Kidney epithelial cell (primary cell): ENCODE measurements at places on chromosomes 5 and 9.

GRCh38 chr5:180825768-180826525, 23.3 kb upstream of the MGAT1 start:
- DNase-seq, result peak; percentile 79

GRCh38 chr9:115240676-115241075, 122.7 kb upstream of the TNC start:
- DNase-seq, result no peak

- no peak for DNase-seq
Measured at GRCh38 chr9:133873461-133873891, 118.6 kb downstream of the VAV2 start.

- DNase-seq, result no peak
Measured at GRCh38 chr5:107794741-107795140, 124.0 kb upstream of the EFNA5 start.

DNA sequence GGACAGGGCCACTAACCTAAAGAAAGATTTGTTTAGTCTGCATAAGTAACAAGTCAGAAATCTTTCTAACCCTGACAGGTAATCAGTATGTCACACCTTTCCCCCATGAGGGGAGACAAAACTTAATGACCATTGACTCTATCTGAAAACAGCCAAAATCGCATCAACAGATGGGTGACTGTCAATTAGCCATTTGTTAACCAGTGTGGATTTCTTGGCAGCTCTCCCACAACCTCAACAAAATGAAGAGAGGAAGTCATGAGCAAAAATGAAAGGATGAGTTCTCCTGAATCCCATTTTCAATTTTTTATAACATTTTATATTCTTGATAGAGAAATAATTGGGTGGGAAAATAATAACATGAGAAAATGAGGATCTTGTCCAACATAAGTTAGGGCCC, 84.6 kb upstream of the SNX2 start:
- DNase-seq, result no peak

DNA sequence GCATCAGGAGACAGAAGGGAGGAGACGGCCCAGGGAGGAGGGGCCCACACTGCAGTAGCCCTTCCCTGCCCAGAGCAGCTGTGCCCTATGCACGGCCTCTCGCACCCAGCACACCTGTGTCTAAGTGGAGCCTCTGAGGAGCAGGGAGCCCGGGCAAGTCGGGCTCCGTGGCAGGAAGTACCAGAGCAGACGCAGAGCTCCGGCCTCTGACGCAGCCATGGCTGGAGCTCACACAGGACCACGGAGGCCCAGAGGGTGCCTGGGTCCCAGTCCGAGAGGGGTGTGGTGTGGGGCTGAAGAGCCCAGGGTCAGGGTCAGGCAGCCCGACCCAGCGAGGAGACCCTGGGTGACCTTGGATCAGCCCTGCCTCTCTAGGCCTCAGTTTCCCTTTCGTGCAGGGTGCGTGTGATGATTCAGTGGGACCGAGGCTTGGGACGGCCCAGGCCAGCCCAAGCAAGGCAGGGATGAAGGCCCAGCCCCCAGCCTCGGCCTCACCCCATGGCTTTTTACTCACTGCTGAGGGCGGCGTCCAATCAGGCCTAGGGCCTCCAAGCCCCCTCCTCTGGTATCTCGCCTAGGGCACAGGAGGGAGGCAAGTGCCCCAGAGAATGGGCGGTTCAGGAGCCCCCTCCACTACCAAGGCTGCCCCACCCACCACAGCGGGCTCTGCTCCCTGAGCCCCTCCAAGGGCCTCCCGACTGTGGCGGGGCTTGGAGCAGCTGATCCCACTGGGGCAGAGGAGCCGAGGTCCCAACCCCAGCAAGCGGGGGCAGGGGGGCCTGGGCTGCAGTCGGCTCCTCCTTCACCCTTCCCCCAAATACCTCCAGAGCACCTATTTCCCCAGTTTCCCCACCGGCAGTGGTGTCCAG, 4.3 kb upstream of the AGPAT2 start:
- DNase-seq, result no peak

DNA sequence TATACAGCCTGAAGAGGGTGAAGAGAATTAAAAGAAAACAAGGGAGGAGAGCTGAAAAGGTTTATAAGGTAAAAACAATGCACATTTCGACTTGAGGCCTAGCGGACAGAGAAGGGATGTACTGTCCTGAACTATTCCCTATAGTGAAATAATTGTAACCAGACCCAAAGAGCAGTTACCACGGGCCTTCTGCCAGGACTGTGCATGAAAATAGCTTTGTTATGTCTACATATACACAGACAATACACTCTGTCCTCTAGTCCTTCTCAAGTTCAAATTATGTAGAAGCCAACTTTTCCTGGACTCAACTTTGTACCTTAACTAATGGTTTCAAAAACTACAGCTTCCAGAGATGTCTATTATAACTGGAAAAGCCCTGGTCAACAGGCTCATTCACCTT, 223.7 kb downstream of the PCSK5 start:
- no peak for DNase-seq

DNA sequence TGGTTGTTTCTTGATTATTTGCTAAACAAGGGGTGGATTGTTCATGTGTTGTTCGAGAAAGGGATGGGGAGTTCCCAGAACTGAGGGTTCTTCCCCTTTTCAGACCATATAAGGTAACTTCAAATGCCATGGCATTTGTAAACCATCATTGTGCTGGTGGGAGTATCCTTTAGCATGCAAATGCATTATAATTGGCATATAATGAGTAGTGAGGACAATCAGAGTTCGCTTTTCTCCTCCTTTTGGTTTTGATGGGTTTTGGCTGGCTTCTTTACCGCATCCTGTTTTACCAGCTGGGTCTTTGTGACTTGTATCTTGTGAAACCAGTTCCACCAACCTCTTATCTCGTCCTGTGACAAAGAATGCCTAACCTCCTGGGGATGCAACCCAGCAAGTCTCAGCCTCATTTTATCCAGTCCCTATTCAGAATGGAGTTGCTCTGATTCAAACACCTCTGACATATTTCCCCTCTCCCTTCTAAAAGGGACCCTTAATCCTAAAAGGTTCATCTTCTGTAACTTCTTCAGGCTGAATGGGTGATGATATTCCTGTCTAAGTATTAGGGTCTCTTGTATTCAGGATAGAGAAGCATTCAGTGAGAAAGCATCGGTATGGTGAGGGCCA, 8.7 kb upstream of the FBN2 start:
- no peak for DNase-seq

DNA sequence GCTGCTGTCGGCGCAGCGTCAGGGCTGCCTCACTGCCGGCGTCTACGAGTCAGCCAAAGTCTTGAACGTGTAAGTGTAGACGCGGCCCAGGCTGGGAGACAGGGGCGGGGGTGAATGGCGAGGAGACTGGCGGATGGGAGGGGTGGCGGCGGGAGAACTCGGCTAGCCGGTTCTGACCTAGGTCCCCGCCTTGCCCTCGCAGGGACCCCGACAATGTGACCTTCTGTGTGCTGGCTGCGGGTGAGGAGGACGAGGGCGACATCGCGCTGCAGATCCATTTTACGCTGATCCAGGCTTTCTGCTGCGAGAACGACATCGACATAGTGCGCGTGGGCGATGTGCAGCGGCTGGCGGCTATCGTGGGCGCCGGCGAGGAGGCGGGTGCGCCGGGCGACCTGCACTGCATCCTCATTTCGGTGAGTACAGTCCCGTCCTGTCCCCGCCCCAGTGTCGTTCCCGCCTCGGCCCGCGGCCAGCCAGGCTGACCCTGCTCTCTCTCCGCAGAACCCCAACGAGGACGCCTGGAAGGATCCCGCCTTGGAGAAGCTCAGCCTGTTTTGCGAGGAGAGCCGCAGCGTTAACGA, 745 bp downstream of the GADD45G start:
- DNase-seq, result no peak

GRCh38 chr5:110371725-110372041, 354.8 kb downstream of the TMEM232 start:
- DNase-seq, result peak; percentile 39

DNA sequence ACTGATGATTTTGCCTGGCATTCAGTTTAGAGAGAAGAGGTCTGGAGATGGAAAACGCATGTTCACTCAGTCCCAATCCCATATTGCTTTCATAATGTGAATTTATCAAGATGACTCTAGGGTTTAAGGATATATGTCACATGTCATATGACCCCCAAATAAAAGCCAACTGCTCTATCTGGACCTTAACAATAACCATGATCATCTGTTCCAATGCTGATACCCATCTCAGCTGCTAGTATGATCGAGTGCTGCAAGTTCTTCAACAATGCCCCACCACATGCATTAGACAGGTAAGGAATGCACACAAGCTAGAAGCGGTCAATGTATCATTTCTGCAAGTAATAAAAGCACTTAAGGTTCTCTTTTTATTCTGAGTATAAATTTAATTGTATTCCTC, 91.8 kb downstream of the OXCT1 start:
- no peak for DNase-seq

- DNase-seq, result no peak
Measured at GRCh38 chr5:115194676-115195075, 25.0 kb upstream of the TRIM36 start.

- DNase-seq, result no peak
Measured at GRCh38 chr5:75668977-75669689, 48.1 kb downstream of the POC5 start.

GRCh38 chr9:86368871-86369521, 14.8 kb upstream of the TUT7 start:
- DNase-seq, result no peak

- DNase-seq, result no peak
Measured at GRCh38 chr5:56705217-56705616, 110.1 kb upstream of the MAP3K1 start.

DNA sequence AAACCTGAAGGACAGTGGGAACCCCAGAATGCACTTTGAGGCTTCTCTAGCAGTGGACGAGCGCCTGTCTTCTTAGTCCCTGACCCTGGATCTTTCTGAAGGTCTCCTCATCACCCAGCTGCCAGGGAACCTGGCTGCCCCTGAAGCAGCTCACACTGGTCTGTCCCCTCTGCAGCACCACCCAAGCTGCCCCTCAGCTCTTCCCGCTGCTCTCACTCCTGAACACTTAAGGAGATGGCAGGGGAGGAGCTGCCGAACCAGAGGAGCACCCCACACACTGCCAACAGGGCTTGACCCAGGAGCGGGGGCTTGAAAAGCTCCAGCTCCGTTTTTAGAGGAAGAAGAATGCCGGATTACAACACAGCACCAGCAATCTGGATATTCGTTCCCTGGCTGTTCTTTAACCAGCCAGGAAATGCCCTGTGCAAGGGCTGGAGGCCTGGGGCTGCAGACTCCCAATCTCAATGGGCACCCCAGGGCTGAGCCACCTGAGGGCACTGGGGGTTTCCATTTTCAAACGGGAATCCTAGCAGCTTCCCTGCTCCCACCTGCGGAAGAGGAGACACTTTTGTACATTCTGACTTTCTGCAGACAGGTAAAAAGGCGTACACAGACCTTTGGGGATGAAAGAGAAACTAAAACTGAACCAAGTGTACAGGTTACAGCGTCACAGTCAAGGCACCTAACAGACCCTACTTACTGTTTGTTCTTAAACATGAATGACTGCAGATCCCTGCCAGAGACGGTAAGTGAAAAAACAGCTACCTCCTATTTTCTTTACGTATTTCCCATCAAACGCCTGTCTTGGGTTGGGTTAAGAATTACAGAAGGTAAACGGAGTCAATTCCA, 36.3 kb downstream of the GOLM1 start:
- no peak for DNase-seq

DNA sequence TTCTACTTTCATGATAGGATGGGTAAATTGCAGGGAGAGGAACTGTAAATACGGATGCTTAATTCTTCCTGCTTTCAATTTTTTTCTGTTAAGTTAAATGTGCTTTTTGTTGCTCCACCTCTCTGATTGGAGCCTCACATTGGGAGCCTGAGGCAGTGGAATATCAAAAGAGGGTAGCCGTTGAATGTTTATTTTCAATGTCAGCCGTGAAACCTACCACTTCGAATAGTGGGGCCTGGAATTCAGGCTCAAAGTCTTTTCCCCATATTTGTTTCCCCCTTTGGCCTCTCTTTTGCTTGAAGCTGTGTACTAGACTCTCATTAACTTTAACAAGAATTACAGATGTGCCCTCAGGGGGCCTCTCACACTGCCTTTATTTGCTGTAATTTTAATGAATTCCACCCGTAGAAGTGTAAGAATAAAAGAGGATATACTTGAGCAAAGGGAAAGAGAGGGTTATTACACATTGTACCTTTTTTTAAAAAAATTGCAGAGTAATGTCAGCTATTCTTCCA, 29.0 kb downstream of the PSAT1 start:
- DNase-seq, result no peak

GRCh38 chr9:120365386-120365785, 214.6 kb downstream of the CDK5RAP2 start:
- DNase-seq, result no peak

DNA sequence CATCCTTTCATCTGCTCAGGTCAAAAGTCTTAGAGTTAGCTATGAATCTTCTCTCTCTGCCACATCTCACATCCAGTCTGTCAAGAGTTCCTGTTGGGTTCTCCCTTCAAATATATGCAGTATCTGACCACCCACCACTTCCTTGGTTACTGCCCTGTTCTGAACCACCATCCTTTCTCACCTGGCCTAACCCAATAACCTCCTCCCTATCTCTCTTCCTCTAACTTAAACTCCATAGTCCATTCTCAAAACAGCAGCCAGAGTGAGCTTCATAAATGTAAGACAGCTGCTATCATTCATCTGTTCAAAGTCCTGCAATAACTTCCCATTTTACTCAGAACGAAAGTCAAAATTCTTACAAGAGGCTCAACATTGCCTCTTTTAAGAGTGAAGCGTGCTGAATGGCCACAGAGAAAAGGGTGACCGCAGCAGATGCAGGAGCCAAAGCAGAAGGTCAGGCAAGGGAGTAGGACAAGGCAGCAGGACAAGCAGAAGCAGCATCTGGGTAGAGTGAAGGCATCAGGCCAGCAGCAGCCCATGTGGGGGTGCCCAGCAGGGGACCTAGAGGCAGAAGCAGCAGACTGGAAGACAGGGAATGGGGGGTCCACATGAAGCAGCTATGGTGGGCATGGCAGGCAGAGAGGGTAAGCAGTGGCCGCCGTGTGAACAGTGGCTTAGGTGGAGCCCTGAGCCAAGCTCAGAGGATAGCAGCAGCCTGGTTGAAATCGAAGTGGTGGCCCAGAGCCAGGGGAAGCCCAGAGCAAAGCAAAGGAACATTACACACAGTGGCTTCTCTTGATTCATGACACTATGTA, 39.3 kb upstream of the CDC42SE2 start:
- no peak for DNase-seq

DNA sequence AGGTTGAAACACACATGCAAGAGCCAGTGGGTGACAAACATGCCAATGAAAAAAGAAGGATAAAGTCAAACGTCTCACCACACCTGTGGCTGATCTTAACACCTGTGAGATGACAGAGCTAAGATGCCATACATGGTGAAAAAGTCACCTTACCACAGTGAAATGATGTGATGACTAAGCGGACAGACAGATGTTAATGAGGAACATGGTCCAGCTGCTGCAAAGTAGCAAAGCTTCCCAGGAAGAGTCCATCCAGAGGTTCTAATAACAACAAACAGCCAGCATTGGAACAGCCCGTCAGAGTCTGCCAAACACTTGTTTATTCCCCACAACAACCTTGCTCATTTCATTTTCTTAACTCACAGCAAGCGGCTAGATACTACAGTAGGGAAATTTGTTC, 1.9 kb downstream of the KIAA1191 start:
- DNase-seq, result no peak

DNA sequence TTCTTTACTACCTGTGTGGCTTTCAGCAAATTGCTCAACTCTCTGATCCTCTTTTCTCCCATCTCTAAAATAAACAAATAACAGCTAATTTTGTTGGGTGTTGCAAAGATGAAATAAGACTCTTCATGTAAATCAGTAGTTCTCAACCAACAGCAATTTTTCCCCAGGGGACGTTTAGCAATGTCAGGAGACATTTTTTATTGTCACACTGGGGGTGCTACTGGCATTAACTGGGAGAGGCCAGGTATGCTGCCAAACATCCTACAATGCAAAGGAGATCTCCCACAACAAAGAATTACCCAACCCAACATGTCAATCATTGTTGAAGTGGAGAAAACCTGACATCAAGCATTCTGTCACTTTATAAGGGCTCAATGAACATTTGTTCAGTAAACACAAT, 19.7 kb downstream of the ADRA1B start:
- DNase-seq, result no peak
